ENCODE measurements at places on chromosomes 16 and 17.

- peak; percentile 38 for DNase-seq
These were observed 4.9 kb downstream of the OR4D1 start for GRCh38 chr17:58153046-58153445.

DNA sequence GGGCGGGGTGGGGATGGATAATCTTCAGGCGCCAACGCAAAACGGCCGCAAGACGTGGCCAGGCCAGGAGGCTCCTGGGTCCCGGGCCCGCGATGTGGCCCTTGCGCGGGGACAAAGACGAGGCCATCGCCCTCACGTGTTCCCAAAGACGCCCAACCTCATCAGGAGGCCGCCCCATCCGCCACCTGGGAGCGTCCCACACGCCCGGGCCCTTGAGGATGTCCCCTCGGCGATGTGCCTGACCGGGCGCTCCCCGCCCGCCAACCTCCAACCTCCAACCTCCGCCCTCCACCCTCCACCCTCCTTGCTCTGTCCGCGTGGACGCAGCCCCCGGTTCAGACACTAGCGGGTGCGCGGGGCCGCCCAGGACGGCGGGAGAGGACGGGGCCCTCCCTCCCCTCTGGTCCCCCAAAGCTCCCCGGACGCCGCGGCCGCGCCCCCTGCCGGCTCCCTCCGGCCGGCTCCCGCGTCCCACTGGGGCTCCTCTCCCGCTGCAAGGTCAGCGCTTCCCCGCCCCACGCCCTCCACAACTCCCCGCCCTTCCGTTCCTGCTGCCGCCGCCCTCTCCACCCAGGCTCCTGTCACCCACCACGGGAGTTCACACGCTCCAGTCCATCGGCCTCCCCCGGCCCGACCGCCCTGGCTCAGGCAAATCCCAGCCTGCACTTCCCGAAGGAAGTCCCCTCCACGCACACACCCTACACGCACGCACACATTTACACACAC lies 250.8 kb upstream of the RPL38 start:
- DNase-seq = peak; percentile 9

DNA sequence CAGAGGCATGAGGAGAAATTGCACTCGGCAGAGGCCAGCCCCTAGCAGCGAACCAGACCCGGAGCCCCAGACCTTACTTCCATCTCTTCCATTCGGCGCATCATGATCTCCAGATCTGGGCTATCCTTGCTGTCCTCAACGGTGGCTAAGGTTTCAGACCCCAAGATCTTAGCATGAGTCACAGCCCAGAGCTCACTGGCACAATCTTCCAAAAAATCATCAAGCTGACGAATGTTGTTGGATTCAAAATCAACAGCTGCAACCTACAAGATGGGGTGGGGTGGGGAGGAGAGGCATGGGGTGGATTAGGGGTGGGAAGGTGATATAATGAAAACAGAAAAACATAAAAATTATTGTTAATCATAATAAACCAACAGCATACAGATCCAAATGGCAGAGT lies 39.7 kb upstream of the PITPNM3 start:
- DNase-seq = no peak

DNA sequence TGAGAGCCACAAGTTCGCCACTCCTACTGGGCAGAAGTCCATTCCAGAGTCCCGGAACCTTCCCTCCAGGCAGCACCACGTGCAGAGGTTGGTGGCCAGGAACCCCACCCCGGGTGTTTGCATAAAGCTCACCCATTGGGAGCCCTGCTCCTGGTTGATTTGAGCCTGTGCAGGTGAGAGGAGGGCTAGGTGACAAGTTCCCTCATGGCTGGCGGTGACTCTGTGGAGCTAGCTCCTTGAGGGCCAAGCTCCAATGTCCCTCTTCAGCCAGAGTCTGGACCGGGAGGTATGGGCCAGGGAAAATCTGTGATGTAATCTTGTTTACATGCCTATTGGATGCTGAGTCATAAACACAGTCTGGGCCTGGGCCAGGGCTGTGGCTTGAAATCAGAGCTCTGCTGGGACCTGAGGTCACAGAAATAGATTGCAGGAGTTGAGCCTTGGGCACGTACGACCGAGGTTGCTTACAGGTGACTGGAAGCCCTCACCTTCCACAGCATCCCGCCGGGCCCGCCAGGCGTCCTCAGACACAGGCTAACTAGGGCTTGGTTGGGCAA lies 118.9 kb downstream of the AATF start:
- DNase-seq = no peak

GRCh38 chr16:48158296-48158695 lies 2.5 kb upstream of the ABCC12 start:
- DNase-seq = no peak

DNA sequence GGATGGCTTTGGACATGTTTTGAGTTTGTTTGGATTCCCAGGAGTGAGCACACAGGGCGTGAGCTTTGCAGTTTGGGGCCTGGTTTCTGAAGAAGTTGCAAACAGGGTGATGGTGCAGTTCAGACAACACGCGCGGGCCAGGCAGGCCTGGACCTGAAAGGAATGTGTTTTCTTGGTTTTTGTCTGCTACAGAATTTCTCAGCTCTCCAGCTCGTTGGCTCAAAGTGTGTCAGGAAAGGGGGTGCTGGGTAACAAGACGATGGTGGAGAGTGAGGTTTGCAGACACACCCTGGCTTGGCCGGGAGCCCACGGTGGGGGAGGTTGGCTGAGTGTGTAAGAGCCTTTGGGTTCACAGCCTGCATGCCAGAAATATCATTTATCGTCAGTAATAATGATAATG lies 82.3 kb downstream of the CMIP start:
- no peak for DNase-seq

- DNase-seq = no peak
These were observed 909 bp upstream of the RSL1D1 start for GRCh38 chr16:11852092-11852809.

GRCh38 chr17:38608648-38609047 lies 2.9 kb upstream of the SRCIN1 start:
- no peak for DNase-seq

DNA sequence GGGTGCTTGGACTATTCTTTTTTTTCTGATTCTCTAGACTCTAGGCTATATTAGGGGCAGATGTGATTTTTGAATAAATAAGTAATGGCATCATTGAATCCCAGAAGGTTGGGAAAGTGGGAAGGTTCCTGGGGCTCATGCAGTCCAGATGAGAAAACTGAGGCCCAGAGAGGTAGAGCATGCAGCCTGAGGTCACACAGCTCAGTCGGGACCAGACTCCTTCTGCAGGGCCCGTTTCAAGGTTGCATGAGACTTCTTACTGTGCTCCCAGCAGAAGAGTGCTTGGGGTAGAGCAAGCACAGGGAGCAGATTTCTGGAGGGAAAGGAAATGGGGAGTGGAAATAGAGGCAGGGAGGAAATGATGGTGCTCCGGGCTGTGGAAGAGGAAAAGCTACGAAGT lies 59.8 kb downstream of the MGAT5B start:
- no peak for DNase-seq

GRCh38 chr17:76538941-76539570 lies 788 bp upstream of the PRCD start:
- no peak for DNase-seq

GRCh38 chr17:20289984-20290383 lies 177.4 kb downstream of the LGALS9B start:
- DNase-seq = no peak

- no peak for DNase-seq
These were observed 10.3 kb upstream of the BRCA1 start for GRCh38 chr17:43135454-43135819.

DNA sequence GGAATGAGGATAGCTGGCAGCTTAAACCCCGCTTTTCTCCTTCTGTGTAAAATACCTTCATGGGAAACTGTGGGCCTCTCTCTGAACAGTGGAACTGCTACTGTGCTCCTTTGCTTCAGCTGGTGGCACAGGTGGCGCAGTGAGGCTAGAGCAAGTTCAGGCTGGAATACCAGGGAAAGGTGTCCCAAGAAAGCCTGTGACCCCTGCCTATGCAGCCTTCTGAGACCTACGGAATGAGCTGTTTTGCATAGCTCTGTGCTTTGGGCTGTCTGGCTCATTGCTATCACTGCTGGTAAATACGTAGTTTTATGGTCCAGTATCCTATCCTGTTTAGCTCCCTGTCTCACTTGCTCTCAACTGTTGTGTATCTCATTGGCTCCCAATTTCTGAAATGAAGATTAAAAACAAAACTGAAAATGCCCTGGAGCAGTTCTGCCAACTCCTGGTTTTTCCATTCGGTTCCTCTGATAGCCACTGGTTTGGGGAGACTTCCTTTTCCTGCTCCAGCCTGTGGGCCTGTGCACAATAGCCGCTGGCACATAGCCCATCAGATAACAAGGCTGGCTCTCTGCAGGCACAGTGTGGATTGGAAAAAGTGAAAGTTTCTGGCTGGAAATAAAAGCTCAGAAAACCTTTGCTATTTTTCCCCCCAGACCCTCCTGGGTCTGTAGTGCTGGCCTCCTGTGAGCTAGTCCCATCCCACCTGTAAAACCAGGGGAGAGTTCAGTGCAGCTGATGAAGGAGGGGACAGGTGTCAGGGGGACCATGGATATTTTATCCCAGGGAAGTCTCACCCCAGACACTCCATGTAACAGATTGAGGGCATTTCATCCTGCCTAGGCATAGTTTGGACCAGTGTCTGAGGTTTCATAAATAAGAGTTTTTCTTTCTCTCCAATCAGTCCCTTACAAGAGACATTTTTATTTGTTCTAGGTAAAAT lies 24.0 kb downstream of the LIMD2 start:
- DNase-seq = no peak

DNA sequence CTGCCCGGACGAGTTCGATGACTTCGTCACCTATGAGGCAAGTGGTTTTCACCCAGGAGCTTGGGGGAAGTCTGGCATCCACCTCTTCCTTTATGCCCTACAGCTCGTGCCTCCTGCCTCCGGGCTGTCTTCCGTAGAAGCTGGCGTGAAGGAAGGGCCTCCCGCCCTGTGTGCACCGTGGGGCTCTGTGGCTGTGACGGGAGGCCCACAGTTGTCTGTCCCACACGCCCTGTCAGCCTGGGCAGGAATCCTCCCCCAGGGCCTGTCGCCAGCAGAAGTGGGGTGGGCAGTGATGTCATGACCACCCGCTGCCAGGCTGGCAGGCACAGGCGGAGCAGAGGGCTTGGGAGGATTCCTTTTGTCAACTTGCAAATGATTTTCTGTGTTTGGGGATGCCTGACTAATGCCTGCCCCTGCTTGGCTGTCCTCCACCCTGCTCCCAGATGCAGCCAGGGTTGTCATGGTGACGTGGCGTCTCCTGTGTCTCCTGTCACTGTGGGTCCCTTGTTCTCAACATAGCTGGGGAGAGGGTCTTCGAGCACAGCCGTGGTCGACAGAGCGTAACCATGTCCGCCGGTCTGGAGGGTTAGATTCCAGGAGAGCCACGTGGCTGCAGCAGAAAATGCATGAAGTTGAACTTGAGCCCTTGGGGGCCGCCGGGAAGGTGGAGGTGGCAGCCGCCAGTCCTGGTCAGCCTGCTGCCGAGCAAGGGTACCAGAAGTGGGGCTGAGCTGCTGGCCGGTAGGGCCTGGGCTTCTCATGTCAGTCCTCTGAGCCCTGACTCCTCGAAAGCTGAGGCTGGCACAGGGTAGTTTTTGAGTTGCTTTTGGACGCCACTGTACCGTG lies 46.1 kb downstream of the RAB11FIP3 start:
- no peak for DNase-seq

DNA sequence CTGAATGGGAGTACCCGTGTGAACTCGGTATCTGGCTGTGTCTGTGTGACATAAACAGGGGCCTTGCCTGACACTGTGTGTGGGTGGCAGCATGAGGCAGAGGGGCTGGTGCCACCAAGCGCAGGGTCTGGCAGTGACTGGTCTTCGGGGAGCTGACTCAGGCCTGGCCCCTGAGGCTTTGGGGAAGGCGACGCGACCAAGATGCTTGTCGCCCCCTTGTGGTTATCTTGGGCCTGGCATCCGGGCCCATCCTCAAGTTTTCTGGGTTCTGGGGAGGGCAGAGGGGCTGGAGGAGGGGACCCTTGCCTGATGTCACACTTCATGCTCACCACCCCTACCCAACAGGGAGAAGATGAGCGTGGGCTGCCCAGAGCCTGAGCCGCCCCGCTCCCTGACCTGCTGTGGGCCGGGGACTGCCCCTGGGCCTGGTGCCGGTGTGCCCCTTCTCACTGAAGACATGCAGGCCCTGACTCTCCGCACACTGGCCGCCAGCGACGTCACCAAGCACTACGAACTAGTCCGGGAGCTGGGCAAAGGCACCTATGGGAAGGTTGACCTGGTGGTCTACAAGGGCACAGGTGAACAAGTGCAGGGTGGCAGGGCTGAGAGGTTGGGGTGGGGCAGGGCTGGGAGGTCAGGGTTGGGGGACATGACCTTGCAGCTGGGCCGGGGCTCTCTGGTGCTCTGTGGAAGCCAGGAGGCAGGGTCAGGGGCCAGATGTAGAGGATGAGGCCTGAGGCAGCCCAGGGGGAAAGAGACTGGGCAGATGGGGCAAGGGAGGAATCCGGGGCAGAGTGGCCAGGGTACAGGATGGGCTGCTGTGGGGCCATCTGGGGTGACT lies 24.9 kb downstream of the SBK1 start:
- peak; percentile 67 for DNase-seq

DNA sequence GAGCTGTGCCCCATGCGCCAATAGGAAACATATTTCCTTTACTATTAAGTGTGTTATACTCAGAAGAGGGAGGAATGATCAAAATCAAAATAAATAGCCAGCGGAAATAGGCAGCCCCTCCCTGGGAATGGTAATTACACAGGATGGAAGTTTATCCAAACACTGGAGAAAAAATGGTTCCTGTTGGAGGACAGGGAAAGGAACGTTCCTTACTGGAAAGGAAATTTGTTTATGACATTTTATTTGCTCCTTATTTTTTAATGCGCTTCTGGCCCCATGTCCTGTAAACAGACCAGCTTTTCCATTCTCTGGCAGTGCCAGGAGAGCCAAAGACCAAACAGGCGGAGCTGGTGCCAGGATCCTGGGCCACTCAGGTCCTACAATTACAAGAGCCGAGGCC lies 273.7 kb downstream of the SOX9 start:
- DNase-seq = no peak

- DNase-seq = no peak
These were observed 48.3 kb downstream of the ARHGAP23 start for GRCh38 chr17:38476549-38476948.

GRCh38 chr17:8138374-8138671 lies 13.9 kb downstream of the PER1 start:
- no peak for DNase-seq

All from activated T-cell treated with anti-CD3 and anti-CD28 coated beads for 1 hour (primary cell).